BE2C (cell line): ENCODE measurements at places on chromosomes 11 and 22.

DNA sequence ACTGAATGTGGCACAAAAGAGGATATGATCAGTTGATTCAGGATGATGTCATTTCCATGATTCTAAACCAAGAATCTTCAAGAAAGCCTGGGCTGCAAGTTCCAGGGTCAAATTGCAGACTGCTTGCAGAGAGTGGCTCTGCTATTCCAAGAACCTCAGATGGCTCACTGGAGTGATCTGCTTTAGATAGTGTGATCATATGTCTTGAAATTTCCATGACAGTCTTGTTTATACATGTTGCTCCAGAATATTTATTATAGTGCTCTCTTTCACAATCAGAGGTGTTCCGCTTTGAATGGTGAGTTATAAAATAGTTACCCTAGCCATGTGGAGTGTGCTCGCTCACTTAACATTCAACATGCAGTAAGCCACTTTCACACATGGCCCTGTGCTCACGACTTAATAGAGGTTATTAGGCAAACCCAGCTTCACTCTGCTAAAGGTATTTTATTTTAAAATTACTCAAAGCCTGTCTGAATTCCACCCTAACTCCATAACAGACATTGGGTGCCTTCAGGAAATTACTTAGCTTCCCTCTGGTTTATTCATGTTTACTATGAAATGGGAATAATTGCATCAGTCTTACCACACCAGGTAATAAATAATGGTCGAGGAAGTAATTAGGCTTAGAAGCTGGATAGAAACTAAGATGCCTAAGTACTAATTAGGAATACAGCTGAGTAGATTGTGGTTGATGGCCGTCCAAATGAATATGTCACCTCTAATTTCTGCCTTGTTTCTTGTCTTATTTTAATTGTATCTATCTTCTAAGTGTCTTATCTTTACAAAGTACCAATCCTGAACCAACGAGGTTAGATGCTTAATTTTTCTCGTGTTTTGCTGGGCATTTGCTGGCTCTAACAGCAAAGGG lies 187.9 kb downstream of the ETS1 start:
- no peak for DNase-seq

DNA sequence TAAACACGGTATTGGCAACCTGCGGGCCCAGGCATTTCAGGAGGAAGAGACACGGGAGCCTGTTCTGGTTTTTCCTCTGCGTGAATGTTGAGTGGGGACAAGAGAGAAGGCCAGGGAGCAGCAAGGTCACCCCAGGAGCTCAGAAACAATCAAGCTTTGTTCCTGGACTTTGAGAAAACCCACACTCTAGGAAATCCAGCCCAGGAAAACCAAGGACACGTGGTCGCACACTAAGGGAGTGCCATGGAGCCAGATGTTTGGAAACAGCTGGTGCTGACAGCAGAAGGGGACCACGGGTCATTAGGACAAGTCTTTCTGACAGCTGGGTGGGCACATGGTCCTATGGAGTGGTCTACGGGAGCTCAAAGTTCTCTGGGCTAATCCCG lies 44.1 kb downstream of the MYH9 start:
- no peak for DNase-seq

GRCh38 chr22:46671824-46672432 lies 51.7 kb downstream of the GRAMD4 start:
- DNase-seq = no peak

DNA sequence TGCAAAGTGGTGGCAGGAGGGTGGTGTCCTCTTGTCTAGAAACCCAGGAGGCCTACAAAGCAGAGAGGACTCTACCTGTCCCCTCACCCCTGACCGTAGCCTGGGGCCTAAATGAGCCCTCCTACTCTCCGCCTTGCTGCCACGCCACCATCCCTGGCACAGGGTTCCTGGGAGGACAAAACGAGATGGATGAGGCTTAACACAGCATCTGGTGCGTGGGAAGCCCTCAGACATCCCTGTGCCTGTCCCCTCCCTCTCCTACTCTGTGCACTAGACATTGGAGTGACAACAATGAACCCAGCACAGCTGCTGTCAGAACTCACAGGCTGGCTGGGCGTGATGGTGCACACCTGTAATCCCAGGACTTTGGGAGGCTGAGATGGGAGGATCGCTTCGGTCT lies 36.4 kb upstream of the DKK3 start:
- DNase-seq = no peak

DNA sequence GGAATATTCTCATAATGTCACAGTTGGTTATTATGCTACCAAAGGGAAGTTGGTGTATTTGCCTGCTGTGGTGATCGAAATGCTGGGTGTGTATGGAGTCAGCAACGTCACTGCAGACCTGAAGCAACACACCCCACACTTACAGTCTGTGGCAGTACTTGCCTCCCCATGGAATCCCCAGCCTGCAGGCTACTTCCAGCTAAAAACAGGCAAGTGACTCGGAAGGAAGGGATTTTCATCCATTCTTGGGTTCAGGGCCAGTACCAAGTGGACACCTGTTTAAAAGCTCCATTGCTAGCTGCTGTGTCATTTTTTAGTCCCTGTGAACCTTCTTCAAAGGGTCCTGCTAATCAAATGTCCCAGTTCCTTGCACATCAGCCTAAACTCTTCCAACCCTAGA lies 149.6 kb downstream of the C11orf91 start:
- no peak for DNase-seq

GRCh38 chr22:42811459-42811858 lies 45.6 kb downstream of the ARFGAP3 start:
- no peak for DNase-seq

- DNase-seq = peak; percentile 54
These were observed 2.0 kb downstream of the KCNJ11 start for GRCh38 chr11:17386331-17387084.

GRCh38 chr22:27088026-27088425 lies 430.6 kb downstream of the MIAT start:
- DNase-seq = no peak

DNA sequence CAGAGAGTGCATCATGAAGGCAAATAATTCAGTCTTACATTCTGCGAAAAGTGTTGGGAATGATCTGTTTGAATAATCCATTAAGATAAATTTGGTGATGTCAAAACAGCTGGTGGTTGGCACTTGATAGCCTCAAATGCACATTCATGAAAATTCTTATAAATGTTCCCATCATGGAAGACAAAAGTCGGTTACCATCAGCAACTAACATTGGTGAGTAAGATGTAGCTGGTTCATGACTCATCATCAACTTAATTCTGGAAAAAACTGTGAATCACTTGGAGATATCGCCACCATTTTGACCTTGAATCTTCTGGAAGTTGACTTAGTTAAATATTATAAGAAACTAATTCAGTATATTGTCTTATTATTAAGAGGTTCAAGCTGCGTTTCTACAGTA lies 11.2 kb downstream of the CRYBB1 start:
- no peak for DNase-seq

- DNase-seq = no peak
These were observed 599 bp downstream of the TIMM10B start for GRCh38 chr11:6481924-6482275.

DNA sequence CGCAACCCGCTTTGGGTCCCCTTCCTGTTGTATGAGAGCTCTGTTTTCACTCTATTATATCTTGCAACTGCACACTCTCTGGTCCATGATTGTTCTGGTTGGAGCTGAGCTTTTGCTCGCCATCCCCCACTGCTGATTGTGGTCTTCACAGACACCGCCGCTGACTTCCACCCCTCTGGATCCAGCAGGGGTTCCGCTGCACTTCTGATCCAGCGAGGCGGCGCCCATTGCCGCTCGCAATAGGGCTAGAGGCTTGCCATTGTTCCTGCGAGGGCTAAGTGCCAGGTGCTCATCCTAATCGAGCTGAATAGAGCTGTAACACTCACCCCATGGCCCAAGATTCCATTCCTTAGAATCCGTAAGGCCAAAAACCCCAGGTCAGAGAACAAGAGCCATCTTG lies 1905.8 kb upstream of the RAG2 start:
- no peak for DNase-seq

- DNase-seq = no peak
These were observed 42.2 kb downstream of the SYT13 start for GRCh38 chr11:45243967-45244366.
